Keratinocyte (primary cell): ENCODE measurements at places on chromosomes 1 and 21. TPM values are rescaled to one million over a fixed set of nuclear protein-coding genes. Genes with fewer than 3 reads are reported as not detected.
A peak's percentile ranks its signal among the peaks of the same experiment; 100 is the strongest.

GRCh38 chr1:61173118-61173517 lies 90.8 kb downstream of the NFIA start:
- DNase-seq, result no peak

Gene DEPDC1
- polyA plus RNA-seq, result 1.2 to 11.2 TPM (median 5.7 TPM) in 3 replicates

- no peak for DNase-seq
Observed at GRCh38 chr1:11482198-11482597, 3.2 kb downstream of the DISP3 start.

DNA sequence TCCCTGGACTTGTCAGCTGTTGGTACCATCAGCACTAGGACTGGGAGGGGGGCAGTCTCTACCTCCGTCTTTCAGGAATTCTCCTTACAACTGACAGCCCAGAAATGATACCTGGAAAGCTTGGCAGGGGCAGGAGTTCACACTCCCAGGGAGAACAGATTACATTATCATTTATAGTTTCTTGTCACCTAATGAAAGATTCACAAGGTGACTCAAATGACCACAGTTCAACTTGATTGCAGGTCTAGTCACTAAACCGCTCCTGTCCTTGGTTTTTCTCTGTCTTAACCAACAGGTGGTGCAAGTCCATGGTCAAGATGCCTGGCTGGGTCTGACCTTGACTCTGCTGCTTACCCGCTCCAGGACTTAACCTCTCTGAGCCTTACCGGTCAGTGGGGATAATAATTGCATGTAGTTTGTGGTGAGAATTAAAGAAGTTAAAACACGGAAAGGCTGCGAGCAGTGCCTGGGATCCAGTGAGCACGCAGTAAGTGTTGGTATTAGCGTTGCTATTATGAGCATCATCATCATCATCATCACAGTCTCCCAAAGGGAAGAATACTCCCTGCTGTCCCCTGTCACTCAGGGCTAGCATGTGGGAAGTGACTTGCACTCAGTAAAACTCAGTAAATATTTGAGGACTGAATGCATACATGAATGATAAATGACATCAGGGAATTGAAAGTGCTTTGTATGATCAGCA lies 125.3 kb upstream of the CD34 start:
- no peak for DNase-seq

GRCh38 chr21:17370263-17370662 lies 142.6 kb upstream of the CXADR start:
- no peak for DNase-seq

DNA sequence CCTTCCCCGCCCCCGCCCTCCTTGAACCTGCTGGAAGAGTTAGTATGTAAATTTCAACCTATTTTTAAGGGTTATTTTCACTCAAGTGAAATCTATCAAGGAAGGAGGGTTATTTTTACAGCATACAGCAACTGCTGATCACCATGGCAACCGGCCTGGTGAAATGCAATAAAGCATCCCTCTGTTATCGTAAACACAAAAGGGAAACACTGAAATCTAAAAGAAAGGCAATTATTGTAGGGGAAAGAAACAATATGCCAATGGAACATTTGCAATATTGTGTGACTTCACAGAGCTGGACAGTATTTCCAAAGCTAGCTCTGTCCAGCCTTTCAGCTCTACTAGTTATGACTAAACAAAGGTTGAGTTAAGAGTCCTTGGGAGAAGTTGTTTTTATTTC lies 588.3 kb upstream of the PBX1 start:
- no peak for DNase-seq

GRCh38 chr1:16321176-16321867 lies 31.0 kb downstream of the FBXO42 start:
- DNase-seq, result peak; percentile 49

GRCh38 chr1:10033359-10033845 lies 644 bp downstream of the UBE4B start:
- DNase-seq, result no peak

DNA sequence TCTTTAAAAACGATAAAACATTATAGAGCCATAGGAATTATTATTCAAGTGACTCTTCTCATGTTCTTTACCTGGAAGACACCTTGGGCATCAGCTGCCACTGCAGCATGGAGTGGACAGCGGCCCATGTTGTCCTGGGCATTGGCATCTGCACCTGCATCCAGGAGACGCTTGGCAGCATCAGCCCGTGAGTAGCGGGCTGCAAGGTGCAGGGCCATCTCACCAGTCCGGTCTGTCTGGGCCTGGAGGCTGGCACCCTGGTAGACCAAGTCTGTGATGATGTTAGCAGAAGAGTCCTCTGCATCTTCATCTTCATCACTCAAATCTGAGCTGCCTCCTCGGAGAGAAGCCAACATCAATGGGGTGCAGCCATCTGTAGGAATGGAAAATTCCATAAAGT lies 22.9 kb upstream of the ADAM30 start:
- DNase-seq, result no peak

GRCh38 chr21:14753466-14754258 lies 207.5 kb upstream of the SAMSN1 start:
- DNase-seq, result no peak

GRCh38 chr1:81717230-81717629 lies 83.5 kb upstream of the ADGRL2 start:
- no peak for DNase-seq

- no peak for DNase-seq
Observed at GRCh38 chr1:238672262-238672661, 714.1 kb upstream of the CHRM3 start.

- no peak for DNase-seq
Observed at GRCh38 chr21:44528634-44528995, 11.4 kb downstream of the KRTAP10-1 start.

Gene DNAJC16
- 12.8 to 15.5 TPM (median 13.7 TPM) in 3 replicates for polyA plus RNA-seq

Gene HTR6
- polyA plus RNA-seq, result not detected in 3 replicates

DNA sequence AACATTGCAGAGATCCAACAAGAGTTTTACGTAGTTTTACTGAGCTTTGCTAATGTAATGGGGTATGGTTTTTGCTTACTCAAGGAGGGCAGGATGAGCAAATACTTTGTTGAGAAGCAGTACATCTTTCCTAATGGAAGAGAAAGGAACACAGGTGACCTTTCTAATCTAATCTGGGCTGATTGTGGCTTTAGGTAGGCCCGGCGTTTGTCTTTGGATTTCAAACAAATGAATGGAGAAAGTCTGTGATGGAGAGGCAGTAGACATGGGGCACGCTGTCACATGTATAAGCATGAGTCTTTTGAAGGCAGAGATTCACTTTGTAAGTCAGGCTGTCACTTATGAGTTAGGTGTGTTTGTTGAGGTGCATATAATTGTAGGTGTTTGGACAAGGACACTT lies 1.7 kb downstream of the PLEKHM2 start:
- DNase-seq, result no peak

DNA sequence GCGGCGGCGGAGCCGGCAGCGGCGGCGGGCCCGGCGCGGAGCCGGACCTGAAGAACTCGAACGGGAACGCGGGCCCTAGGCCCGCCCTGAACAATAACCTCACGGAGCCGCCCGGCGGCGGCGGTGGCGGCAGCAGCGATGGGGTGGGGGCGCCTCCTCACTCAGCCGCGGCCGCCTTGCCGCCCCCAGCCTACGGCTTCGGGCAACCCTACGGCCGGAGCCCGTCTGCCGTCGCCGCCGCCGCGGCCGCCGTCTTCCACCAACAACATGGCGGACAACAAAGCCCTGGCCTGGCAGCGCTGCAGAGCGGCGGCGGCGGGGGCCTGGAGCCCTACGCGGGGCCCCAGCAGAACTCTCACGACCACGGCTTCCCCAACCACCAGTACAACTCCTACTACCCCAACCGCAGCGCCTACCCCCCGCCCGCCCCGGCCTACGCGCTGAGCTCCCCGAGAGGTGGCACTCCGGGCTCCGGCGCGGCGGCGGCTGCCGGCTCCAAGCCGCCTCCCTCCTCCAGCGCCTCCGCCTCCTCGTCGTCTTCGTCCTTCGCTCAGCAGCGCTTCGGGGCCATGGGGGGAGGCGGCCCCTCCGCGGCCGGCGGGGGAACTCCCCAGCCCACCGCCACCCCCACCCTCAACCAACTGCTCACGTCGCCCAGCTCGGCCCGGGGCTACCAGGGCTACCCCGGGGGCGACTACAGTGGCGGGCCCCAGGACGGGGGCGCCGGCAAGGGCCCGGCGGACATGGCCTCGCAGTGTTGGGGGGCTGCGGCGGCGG lies 1.0 kb downstream of the ARID1A start:
- no peak for DNase-seq

Gene FAM151A
- 0.07 to 0.10 TPM (median 0.07 TPM) in 3 replicates for polyA plus RNA-seq

Gene SLFNL1
- 0.04 TPM in 1 of 3 replicates, not detected in the others for polyA plus RNA-seq

DNA sequence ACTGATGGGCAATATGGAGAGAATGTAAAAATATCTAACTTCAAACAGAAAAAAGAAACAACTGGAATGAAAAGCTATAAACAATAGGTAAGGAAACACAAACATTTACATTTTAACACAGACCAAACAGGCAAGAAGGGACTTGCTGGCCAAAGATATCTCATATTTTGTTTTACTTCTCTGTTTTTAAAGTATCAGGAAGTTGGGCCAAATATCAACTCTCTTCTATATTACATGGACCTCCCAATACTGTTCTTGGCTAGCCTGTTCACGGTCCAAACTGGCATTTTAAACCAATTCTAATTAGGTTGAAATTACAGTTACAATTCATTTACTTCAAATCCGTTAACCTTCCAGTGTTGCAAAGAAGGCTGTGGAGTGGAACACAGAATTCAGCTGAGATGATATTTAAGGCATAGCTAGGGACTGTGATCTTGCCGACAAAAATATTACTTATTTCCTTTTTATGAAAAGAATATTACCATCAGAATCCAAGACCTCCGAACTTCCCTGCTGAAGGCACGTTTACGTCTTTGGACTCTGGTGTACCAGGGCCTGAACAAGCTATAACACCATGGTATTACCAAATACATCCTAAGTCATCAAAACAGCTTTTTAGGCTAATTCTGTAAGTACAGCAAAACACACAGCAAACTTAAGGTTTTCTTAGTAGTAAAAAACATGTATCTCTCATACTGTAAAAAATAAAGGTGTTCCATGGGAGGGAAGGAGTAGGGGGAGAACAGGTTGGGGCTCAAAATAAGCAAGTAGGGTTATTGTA lies 165.4 kb downstream of the RUNX1 start:
- DNase-seq, result peak; percentile 7

- DNase-seq, result peak; percentile 76
Observed at GRCh38 chr1:38064197-38064903, 17.8 kb upstream of the POU3F1 start.
